GM12864 (cell line): ENCODE measurements at places on chromosomes 1 and 21.

GRCh38 chr1:227234998-227235405, 83.3 kb downstream of the CDC42BPA start:
- no peak for DNase-seq

DNA sequence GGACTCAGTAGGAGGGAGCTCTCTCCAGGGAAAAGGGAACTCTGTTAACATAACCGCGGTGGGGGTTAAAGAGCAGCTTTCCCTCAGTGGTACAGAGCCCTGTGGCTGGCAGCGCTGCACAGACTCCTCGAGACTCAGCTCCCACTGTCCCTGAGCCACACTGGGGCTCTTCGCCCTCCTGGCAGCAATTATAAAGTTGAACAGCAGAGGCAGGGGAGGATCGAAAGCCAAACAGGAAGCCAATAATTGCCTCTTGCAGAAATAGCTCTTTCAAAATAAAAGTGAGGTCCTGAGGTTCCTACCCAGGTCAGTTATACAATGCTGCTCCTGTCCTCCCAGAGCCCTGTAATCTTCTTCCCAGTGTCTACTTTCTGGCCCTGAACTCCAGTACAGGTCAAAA, 77.0 kb downstream of the FAM78B start:
- peak; percentile 4 for DNase-seq

- no peak for DNase-seq
Observed at GRCh38 chr1:78224246-78224785, 178.6 kb downstream of the GIPC2 start.

DNA sequence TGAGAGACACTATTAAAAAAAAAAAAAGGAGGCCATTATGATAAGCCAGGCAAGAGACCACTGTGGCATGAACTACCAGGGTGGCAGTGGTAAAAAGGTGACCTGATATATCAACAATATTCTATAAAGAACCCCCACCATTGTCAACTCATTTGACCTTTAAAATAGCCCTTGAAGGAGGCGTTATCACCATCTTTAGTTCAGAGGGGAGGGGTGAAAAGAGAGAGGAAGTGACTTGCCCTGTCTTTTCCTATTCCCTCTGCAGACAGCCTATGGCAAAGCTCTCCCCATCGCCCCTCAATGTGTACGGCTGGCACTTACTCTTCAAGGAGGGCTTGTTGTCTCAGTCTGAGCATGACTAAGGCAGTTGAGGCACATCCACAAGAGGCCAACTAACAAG, 11.7 kb upstream of the SLFNL1 start:
- DNase-seq: no peak

- DNase-seq: no peak
Observed at GRCh38 chr1:150706091-150706490, 9.1 kb upstream of the GOLPH3L start.

DNA sequence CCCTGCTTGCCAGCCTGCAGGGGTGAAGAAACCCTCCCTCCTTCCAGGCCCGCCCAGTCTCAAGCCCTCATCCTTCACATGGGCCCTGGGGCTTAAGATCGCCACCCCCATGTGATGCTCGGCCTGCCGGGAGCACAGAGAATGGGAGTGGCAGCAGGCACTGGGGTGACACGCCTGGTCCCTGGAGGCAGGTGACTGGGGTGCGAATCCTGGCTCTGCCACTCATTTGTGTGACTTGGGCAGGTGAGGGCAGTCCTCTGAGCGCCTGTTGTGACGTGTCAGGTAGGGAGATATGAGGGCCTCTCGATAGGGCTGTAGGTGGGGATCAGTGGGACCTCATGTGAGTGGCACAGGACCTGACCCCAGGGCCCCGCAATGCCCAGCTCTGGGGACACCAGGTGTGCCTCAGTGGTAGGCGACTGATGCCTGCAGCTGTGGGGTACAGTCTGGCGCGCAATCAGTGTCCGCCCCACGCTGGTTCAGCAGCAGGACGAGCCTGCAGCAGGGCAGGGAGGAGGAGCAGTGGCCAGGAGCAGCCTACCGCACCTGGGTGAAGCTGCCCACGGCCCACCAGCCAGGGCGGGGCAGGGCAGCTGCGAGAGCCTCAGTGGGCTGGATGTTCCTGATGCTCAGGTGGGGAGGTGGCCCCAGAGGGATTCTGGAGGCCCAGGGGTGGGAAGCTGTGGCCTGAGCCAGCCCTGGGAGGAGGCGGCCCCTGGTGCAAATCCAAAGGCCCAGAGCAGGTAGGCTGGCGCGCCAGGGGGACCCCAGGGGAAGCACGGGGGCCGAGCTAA, 6.2 kb downstream of the SH2D5 start:
- DNase-seq: no peak

DNA sequence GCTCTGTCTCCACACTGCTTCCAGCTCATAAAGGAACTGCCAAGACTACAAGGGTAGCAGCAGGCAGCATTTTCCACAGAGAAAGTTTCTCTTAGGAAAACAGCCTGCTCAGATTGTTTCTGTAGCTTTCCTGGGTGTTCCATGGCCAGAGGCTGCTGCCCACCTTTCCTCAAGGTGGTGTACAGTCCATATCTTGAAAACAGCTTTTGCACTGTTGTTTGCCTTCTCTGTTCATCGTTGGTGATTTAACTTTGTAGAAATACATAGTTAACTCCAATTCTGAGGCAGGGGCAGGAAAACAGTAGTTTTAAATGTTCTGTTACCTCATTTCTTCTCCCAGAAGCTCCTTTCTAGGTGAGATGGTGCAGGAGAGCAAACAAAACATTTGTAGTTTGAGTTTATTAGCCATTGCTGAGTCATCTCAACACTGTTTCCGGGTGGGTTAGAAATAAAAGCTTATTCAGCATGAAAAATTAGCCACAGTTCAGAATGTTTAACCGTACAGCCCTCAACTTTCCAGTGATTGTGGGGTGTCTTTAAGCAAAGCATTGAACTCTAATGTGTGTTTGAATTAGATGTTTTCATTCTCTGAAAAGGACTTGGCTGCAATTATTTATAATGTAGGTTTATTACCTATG, 41.7 kb downstream of the DIP2A start:
- DNase-seq: peak; percentile 34

- no peak for DNase-seq
Observed at GRCh38 chr1:109826930-109827349, 63.2 kb upstream of the EPS8L3 start.

- DNase-seq: no peak
Observed at GRCh38 chr1:41649396-41650027, 165.0 kb upstream of the EDN2 start.

DNA sequence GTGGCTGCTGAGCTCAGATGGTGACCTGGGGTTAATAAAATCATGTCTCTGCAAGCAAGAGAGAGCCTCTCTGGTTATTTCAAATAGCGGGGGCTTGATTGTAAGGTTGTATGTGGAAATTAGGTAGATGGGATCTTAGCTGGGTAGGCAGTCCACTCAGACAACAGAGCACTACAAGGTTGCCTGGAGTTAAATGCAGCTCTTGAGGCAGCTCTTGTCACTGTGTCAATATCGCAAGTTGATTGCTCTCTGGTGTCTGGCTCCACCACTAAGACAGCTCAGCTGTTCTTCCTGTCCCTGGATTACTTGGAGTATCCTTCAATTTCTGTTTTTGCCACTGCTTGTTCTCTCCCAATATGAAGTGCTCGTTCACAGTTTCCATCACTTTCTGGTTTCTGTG, 93.8 kb downstream of the C21orf91 start:
- no peak for DNase-seq

- DNase-seq: no peak
Observed at GRCh38 chr1:165306543-165307434, 49.7 kb downstream of the LMX1A start.

DNA sequence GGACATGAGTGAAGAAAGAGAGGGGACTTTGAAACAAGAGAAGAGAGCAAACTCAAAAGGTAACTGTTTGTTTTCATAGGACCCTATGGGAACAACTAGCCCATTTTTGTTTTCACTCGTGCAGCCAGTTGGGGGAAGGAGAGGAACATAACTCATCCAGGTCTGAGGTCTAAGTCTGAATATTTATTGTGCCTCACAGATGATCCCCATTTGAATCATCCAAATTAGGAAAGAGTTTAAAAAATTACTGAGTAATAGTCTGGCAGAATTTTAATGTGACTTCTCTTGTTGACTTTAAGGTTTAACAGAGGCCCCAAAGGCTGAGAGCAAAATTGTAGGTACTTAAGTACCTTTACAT, 10.4 kb upstream of the TSPAN2 start:
- DNase-seq: no peak

DNA sequence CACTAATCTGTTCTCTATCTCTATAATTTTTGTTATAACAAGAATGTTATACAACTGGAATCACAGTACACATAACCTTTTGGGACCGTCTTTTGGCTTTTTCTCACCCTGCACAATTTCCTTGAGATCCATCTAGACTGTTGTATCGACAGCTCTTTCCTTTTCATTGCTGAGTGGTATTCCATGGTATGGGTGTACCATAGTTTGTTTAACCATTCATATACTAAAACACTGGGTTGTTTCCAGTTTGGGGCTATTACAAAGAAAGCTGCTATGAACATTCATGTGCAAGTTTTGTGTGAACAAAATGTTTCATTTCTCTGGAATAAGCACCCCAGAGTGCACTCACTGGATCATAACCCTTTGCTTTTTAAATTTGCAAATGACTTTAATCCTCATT, 15.4 kb upstream of the HCRTR1 start:
- DNase-seq: no peak

GRCh38 chr1:209618756-209619420, 33.3 kb downstream of the LAMB3 start:
- DNase-seq: no peak

GRCh38 chr1:55040083-55040932, 960 bp downstream of the PCSK9 start:
- DNase-seq: no peak

GRCh38 chr1:17973694-17974093, 133.9 kb upstream of the IGSF21 start:
- DNase-seq: no peak

DNA sequence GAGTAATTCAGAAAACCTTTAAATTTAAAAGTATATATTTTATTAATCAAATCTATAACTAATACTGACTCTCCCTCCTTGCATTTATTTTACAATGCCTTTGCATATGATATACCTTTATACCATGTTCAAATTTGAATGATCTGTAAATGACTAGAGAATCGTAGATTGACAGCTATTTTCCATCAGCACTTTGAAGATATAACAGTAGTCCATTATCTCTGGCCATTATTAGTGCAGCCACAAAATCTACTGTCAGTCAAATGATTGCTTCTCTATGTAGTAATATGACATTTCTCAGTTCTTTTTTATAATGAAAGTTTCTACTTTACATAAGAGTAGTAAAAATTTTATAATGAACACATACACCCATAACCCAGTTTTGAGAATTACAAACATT, 1054.8 kb upstream of the B3GALT2 start:
- no peak for DNase-seq

GRCh38 chr1:27941671-27942540, 7.1 kb downstream of the SMPDL3B start:
- DNase-seq: no peak

DNA sequence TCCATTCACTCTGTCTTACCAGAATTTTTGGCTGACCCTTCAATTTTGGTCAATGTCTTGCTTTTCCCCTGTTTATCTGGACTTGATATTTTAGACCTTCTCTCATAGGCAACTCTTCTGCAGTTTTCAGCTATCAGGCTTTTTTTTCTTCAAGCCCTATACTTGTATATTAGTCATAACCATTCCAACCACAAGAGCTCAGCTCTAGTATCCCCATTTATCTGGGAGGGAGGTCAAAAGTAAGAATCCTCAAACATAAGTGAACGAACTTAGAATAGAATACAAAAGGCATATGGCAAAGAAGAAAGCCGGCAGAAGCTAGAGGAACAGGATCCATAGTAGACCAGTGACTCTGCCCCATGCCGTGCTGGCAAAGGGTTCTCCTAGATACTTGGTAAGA, 45.9 kb upstream of the TNFSF4 start:
- no peak for DNase-seq

- DNase-seq: no peak
Observed at GRCh38 chr1:179779645-179780272, 36.7 kb downstream of the FAM163A start.

- DNase-seq: peak; percentile 44
Observed at GRCh38 chr1:94335950-94336349, 82.2 kb upstream of the ABCD3 start.

DNA sequence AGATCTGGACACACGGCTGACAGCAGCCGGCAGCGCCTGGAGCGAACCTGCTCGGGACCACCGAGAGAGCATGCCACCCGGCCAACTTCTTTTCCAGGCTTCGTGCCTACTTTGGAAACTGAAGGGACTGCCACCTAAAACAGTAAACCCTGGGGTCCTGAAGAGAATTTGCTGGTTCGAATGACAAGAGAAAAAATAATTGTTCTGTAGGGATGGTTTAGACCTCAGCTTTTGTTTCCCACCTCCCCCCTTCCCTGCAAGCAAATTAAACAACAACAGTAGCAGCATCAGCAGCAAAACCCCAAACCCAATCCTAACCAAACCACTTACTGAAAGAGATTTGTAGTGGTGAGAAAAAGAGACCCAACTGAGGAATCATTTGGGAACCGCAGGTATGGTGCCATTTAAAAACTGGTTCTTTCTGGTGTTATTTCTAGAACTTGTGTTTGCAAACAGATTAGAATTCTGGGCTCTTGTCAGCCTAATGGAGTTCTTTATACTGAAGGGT, 105.6 kb downstream of the LEPR start:
- DNase-seq: no peak

DNA sequence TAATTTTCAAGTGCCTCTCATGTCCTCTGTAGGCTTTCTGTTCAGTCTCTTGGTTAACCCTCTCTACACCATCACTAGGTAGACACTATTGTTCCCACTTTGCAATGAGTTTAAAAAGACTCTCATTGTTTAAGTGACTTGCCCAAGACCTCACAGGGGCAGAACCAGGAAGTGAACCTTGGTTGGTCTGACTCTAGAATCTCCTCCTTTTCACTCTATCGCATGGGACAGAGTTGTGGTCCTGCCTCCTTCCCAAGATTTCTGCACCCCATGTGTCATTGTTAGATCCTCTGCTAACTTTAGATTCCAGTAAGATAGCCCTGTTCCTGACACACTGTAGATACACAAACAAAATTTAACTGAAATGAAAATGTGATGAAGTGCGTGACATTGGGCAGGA, 481.7 kb upstream of the USP24 start:
- DNase-seq: no peak

- no peak for DNase-seq
Observed at GRCh38 chr1:164475834-164476233, 83.2 kb upstream of the PBX1 start.

GRCh38 chr1:199151634-199152425, 513.0 kb downstream of the PTPRC start:
- DNase-seq: no peak

- DNase-seq: no peak
Observed at GRCh38 chr1:176626572-176627061, 163.6 kb downstream of the PAPPA2 start.

- DNase-seq: no peak
Observed at GRCh38 chr1:10208537-10208936, 1.8 kb upstream of the KIF1B start.
